NCI-H2107 (cell line): ENCODE measurements at places on chromosomes 2 and 18.

GRCh38 chr18:70334728-70335329 lies 46.0 kb downstream of the SOCS6 start:
- DNase-seq = no peak

DNA sequence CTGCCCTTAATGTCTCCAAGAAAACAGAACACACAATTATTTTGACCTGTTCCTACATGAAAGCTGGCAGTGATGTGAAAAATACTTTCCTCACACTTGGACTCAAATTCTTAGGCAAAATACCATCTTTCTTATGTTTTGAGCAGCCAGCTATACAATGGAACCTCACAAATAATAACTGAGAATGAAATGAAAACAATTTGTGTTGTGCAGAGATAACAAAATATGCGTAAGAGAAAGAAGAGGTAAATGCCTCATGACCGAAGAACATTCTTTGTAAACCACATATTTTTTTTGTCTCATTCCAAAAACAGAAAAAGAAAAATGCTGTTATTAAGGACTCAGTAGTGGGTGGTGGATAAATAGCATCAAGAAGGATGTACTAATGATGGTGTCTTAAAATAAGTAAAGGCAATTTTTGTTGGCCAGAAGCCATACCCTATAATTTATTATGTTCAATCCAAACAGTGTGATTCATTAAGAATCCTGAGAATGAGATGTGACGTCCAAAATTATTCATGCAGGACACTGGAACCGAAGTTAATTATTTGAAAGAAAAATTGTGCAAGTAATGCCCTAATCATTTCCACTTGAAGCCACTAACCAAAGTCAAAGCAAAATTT lies 193.0 kb upstream of the NETO1 start:
- DNase-seq = no peak

- no peak for DNase-seq
These were observed 834.5 kb upstream of the ID2 start for GRCh38 chr2:7847321-7847720.

DNA sequence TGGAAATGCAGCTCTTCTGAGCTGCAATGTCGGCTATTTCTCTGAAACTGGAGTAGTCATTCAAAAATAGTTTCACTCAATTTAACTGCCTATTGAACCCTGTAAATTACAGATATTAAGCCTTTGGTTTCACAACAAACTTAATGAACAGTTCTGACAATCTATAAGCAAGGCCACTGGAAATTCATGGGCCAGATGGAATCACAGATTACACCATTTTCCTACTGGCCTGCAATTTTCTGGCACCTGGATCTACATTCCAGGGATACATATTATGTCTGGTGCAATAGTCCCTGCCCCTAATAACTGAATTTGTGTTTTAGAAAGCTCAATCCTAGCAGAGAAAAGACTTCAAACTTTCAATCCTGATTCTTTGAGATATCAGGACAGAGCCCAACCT lies 551.7 kb downstream of the RNF144A start:
- no peak for DNase-seq

DNA sequence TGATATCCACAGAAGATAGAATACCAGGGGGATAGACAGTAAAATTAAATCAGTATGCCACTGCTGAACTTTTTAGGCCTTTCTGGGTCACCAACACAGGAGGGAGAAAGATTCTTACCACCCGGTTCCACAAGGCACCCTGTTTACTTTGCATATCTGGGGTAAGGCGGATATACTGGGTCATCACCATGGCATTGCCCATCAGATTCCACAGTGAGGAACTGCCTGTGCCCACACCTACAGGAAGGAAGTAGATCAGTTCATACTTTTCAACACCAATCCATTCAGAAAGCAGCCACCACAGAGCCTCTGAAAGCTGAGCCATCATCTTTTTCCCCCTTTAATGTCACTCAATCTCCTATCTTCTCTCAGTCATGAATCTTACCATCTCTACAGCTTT lies 2.0 kb downstream of the LMAN2L start:
- no peak for DNase-seq

DNA sequence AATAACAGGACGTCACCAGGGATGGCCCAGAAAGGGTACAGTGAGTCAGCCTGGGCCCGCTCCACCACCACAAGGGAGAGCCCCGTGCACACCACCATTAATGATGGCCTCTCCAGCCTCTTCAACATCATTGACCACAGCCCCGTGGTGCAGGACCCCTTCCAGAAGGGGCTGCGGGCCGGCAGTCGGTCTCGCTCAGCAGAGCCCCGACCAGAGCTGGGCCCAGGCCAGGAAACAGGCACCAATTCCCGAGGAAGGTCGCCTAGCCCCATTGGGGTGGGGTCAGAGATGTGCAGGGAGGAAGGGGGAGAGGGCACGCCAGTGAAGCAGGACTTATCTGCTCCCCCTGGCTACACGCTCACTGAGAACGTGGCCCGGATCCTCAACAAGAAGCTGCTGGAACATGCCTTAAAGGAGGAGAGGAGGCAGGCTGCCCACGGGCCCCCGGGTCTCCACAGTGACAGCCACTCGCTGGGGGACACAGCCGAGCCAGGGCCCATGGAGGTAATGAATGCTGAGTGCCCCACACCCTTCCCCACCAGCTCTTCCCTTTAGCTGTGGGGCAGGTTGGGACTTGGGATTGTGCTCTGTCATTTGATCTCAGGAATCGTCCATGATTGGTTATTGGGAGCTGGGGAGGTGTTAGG lies 120.5 kb downstream of the MTCL1 start:
- DNase-seq = no peak

GRCh38 chr2:122808286-122808969 lies 1053.0 kb downstream of the TSN start:
- no peak for DNase-seq

DNA sequence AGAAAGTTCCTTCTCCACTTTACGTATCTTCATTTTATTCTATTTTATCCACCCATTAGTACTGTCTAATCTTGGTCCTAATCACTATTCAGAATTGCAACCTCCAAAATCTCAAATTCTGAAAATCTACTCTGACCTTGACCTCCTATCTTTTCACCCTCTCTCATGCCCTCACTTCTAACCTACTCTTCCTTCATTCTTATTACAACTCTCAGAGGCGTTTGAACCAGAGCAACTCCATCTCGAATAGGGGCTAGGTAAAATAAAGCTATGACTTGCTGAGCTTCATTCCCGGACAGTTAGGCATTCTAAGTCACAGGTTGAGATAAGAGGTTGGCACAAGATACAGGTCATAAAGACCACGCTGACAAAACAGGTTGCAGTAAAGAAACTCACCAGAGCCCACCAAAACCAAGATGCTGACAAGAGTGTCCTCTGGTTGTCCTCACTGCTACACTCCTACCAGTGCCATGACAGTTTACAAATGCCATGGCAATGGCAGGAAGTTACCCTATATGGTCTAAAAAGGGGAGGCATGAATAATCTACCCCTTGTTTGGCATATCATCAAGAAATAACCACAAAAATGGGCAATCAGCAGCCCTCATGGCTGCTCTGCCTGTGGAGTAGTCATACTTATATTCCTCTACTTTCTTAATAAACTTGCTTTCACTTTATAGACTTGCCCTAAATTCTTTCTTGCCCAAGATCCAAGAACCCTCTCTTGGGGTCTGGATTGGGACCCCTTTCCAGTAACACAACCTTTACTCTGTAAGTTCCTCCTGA lies 11.4 kb downstream of the CCDC88A start:
- no peak for DNase-seq

DNA sequence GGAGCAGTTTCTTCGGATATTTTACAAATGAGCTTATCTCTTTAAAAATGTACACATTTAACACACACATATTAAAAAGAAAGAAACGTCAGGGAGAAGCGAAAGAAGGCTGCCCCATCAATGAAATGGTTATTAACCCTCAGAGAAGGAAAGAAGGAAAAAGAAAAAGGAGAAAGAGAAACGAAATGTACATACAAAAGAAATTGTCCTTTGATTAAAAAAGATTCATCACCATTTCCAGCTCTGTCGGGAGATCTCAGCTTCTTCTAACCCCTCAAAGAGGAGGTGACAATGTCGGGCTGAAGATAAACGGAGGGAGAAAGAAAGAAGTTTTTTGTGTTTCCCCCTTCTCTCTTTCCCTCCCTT lies 1.5 kb downstream of the IKZF2 start:
- no peak for DNase-seq

GRCh38 chr2:7951490-7951889 lies 730.4 kb upstream of the ID2 start:
- no peak for DNase-seq

GRCh38 chr2:32003791-32004190 lies 7.0 kb downstream of the MEMO1 start:
- DNase-seq = no peak

GRCh38 chr18:43735570-43735969 lies 458.3 kb upstream of the SYT4 start:
- DNase-seq = no peak

- no peak for DNase-seq
These were observed 155.7 kb upstream of the RAB12 start for GRCh38 chr18:8453528-8453927.
